ENCODE measurements at places on chromosomes 16 and 17.
A peak's percentile ranks its signal among the peaks of the same experiment; 100 is the strongest.

DNA sequence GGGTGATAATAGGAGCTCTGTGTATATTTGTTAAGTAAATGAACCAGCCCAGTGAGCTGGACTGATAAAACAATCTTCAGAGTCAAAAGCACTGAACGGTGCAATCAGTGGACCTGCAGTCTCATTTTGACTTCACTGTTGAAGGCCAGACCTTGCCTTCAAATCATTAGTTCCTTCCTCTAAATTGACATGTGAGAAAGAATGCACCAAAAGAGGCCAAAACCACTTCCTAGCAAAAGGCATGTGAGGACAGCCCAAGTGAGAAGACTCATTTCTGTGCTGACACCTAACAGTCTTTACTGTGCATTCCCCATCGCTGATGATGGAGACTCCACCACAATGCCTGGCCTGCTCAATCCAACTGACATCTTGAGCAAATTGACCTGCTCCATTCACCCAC lies 10.6 kb downstream of the GTF3C1 start:
- no peak for DNase-seq

DNA sequence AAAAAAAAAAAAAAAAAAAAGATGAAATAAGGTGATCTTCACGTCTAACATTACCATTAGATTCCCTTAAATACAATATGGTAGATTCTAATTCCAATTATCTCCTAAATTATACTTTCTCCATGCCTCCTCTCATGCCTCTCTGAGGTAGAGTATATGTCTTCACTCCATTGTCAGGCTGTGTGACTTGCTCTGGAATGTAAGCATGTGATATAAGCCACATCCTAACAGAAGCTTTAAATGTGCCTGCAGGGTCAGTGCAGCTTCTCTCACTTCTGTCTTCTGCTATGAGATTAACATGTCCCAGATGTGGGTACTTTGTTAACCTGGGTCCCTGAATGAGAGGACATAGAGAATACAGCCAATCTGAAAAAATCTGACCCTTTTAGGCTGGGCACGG lies 32.6 kb downstream of the MED13 start:
- DNase-seq, result no peak

- no peak for DNase-seq
These were observed 73.1 kb upstream of the CES5A start for GRCh38 chr16:55948230-55948629.

GRCh38 chr16:2777231-2777902 lies at the start of gene ELOB:
Gene ELOB (minus strand): TSS chr16:2777280. CDS start chr16:2777239, 41 bp downstream.
- peak; percentile 88 for DNase-seq

DNA sequence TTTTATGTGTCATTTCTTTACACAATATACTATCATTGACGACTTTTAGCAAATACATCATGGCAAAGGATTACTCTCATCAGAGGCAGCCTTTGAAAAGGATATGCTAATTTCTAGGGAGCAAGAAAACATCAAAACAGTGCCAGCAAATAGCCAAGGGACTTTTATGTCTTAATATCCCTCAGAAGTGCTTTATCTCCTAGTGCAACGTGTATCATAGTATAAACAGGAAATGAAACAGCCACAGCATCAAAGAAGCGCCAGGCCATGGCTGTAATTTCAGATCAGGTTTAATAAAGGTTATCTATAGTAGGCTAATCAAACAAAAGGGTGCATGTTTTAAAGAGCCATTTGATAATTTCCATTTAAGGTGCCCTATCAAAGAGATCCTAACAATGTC lies 159.9 kb downstream of the AXIN2 start:
- DNase-seq, result no peak
